Activated CD4-positive, CD25-positive, alpha-beta regulatory T cell (primary cell): ENCODE measurements at places on chromosomes 4 and X.

GRCh38 chrX:129026202-129026601 is 497.1 kb downstream of the SMARCA1 start:
- DNase-seq: no peak

DNA sequence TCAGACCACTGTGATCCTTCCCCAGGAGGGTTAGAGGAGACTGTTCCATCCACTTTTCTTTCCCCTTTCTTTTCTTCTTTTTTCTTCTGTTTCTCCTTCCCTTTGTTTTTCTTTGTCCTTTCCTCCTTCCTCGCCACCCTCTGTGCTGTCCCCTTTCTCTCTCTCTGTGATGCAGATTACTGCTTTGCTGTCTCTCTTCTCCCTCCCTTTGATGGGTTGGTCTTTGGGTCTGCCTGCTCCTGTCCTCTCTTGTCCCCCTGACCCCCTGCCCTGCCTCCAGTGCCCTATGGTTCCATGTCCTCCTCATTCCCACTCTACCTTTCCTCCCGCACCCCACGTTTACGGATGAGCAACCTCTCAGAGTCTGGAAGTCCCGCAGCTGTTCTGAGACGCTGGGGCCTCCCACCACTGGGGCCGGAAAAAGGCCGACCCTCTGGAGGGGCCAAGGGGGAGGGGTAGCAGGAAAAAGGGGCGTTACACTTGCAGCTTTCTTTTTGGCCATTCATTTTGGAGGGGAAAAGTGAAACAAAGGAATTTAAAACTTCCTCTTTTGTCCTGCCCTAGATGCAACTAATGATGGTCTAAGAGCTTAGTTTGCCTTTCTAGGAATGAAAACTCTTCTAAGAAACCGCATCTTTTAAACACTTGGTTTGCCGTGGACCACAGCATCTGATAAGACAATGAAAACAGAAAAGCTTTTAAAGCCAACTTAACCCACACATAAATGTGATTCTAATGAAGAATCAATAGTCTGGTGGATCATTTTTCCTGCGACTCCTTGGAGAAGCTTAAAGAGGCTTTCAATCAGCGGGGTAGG is 24.5 kb upstream of the TSR2 start:
- DNase-seq: no peak

DNA sequence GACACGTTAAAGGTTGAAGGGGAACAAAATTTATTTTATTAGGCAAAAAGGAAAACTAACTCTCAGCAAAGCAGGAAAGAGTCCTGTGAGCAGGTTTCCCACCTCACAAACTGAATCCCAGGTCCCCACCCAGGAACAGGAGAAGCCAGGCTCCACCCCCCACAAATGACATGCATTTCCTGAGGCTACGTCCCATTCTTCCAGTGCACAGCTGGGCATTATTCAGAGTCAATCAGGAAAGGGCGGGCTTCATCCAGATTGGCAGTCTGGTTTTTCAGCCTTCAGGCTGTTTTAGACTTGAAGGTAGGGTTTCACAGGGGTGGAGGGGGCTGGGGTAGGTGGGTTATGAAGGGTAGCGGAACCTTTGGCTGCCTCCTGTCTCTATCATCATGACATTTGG is 11.9 kb upstream of the ASIC5 start:
- DNase-seq: no peak

DNA sequence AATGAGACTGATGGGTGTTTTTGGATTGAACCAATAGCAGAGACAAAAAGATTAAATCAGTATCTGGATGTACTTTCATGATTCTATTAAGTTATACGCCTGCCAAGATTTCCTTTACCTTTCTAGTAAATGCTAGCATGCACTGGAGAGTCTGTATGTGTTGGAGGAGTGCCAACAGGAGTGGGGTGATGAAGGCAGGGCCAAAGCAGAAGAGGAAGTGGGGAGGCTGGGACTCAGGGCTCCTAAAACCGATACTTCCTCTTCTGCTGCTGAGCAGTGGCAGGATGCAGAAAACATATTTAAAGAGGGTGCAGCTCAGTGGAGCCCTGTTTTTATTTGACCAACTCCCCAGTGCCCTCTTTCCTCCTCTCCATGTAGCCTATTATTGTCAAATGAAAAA is 5.6 kb downstream of the CYSLTR1 start:
- no peak for DNase-seq

- no peak for DNase-seq
Measured at GRCh38 chr4:86496094-86497080, 97.7 kb upstream of the PTPN13 start.

DNA sequence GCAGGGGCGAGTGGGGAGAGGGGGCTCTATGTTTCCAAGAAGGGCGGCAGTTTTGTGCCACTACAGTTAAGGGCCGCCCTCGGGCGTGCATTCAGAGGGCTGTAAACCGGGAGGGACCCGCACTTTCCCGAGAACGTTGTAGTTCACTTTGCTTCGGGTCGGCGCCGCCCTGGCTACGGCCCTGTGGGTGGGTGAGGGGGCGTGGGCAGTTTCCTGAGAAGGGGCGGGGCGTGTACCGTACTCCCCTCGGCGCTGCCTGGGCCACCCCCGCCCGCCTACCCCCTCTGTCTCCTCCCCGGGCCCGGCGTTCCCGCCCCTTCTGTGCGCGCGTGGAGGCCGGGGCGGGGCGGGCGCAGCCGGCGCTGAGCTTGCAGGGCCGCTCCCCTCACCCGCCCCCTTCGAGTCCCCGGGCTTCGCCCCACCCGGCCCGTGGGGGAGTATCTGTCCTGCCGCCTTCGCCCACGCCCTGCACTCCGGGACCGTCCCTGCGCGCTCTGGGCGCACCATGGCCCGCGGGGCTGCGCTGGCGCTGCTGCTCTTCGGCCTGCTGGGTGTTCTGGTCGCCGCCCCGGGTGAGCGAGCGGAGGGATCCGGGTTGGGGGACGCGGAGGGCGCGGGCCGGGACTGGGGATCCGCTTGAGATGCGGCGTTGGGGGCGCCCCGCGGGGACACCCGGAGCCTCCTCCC is at the start of gene CD99:
TSS of gene CD99 (plus strand) at position 440 of the 687 bp plus-strand sequence. CDS start at position 506, 66 bp downstream.
- no peak for DNase-seq

DNA sequence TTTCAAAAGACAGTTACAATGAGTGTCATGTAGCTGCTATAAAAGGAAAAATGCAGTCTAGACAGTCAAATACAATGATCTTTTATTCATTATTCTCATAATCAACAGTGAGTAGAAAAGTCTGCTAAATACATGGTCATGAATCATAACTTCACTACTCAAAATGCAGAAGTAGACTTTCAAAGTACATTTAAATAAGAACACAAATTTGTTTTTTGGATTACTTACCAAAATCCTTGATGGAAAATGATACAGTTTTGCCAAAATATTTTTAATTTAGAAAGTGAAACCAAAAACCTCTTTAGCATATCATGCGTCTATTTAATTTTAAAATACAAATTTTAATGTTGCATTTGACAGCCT is 4.9 kb downstream of the ACSL4 start:
- no peak for DNase-seq

DNA sequence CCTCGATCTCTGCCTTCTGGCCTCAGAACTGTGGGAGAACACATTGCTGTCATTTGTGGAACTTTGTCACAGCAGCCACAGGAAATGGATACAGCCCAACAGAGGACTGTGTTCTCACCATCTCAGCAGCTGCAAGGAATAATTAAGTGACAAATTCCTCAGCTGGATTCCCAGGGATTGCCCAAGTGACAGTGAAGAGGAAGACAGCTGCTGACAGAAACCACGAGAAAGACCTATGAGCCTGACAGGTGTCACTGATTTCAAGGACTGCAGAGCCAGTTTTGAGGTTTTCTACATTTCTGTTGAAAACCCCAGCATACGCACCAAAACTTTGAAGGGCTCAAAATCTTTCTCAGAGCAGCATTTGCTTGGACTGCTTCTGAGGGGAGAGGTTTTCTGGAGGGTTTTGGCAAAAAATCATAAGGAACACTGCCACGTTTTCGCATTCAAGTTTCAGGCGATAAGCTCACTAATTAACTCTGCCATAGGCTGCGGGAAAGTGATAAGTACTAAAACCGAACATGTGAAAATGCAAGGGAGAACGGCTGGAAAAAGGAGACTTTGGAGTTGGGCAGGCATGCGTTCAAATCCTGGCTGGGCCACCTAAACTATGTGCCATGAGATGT is 88.8 kb downstream of the DRD5 start:
- DNase-seq: no peak

DNA sequence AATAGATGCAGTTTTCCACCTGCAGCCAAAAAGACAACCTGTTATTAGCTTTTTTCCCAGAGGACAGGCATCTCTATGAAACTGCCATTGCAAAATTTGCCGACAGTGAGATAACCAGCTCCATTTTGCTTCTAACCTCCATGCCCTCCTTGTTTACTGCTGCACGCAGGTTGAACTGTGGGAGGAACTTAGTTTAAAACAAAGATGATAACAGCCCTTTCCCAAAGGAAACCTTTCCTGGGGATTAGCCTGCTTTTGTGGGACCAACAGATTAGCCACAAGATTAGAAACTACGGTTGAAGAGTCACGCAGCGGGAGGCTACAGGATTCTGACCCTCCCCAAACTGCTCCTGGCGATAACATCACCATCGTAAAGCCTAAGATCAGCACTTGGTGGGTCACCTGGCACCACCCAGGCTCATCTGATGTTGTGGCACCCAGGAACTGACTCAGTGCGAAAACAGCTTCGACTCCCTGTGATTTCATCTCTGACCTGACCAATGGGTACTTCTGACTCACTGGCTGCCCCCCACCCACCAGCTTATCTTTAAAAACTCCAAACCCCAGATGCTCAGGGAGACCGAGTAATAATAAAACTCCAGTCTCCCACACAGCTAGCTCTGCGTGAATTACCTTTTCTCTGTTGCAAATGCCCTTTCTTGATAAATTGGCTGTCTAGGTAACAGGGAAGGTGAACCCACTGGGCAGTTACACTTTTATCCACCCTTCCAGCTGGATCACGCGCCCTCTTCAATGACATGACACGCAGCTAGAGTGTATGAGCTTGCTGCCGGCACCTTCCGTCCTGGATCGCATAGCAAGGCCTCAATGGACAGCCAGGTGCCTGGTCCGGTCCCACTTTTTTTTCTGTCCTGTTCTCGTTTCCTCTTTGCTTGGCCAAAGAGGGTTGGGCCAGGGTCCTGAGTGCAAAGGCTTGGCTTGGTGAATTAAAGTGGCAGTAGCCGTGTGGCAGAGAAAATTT is 27.2 kb downstream of the NOP14 start:
- DNase-seq: peak; percentile 55

GRCh38 chr4:2733001-2733843 is 22.9 kb downstream of the TNIP2 start:
- DNase-seq: no peak

GRCh38 chrX:42089031-42089430 is 165.7 kb upstream of the CASK start:
- DNase-seq: no peak
